ENCODE measurements at places on chromosomes 5 and 9.

GRCh38 chr9:132945186-132946130, 1.0 kb upstream of the TSC1 start:
- no peak for DNase-seq

- no peak for DNase-seq
Measured at GRCh38 chr5:79845448-79846197, 145.4 kb downstream of the MTX3 start.

GRCh38 chr9:138069731-138070456, 192.3 kb downstream of the CACNA1B start:
- DNase-seq: no peak

- DNase-seq: no peak
Measured at GRCh38 chr9:85157772-85158171, 488.2 kb downstream of the NTRK2 start.

- DNase-seq: no peak
Measured at GRCh38 chr5:3508395-3508794, 87.2 kb upstream of the IRX1 start.

GRCh38 chr5:157475432-157475831, 15.4 kb downstream of the NIPAL4 start:
- no peak for DNase-seq

- no peak for DNase-seq
Measured at GRCh38 chr9:16417749-16418148, 452.7 kb downstream of the BNC2 start.

GRCh38 chr5:50715001-50715400, 48.6 kb downstream of the PARP8 start:
- no peak for DNase-seq

- peak; percentile 30 for DNase-seq
Measured at GRCh38 chr9:26975728-26976707, 19.8 kb downstream of the IFT74 start.

DNA sequence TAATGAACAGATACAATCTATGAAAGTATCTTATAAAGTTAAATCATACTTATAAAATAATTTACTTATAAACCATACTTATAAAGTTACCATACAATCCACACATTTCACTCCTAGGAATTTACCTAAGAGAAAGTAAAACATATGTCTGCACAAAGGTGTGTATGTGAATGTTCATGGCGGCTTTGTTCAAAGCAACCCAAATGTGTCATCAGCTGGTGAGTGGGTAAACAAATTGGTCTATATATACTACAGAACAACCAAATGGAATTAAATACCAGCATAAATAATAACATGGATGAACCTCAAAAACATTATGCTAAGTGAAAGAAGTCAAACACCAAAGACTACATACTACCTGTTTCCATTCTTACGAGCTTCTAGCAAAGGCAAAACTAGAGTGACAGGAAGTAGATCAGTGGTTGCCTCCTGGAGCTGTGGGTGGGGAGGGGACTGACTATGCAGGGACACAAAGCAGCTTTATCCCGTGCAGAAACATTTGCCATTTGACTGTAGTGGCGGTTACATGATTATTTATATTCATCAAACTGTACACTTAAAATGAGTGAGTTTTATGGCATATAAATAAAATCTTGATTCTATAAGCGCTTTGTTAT, 10.6 kb downstream of the TRAF1 start:
- peak; percentile 7 for DNase-seq

GRCh38 chr9:106697390-106697749, 165.6 kb upstream of the ZNF462 start:
- no peak for DNase-seq

GRCh38 chr5:119966028-119966427, 336.7 kb downstream of the FAM170A start:
- no peak for DNase-seq

- no peak for DNase-seq
Measured at GRCh38 chr9:126885131-126885641, 24.7 kb downstream of the ZBTB34 start.

GRCh38 chr9:104009826-104010225, 84.3 kb upstream of the SMC2 start:
- DNase-seq: no peak

DNA sequence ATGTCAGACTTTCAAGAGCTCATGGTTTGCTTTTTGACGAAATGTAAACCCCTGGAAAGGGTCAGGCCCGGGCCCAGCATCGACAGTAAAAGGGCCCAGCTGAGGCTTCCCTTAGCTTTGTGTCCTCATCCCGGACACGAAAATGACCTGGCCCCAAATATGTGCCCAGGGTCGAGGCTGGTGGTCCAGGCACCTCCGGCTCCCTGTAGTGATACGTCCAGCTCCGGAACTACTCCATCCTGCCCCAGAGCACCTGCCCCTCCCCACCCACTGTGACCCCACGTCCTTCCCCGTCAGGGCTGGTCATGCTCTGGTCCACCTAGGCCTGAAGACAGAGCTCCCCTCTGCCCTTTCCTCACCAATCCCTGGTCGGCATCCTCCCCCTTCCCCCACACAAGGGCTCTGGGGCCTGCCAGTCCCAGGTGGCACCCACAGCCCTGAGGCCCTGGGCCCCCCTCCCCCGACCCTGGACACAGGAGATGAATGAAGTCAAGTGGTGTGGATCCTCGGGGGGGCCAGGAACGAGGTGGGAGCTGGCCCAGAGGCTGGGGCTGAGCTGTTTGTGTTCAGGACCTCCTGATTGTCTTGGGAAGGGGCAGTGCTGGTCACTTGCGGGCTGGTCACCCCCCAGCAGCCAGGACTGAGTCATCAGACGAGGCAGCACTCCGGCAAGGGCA, 6.2 kb downstream of the OBP2A start:
- no peak for DNase-seq

DNA sequence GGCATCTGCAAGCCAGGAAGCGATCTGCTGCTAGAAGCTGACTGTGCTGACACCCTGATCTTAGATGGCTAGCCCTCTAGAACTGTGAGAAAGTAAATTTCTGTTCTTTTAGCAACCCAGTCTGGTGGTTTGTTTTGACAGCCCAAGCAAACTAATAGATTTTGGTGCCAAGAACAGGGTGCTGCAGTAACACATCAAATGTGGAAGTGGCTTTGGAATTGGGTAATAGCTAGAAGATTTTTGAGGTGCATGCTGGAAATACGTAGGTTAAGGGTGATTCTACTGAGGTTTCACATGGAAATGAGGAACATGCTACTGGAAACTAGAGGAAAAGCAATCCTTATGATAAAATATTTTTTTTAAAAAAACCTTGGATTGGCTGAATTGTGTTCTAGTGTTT, 153.5 kb upstream of the SH3GL2 start:
- no peak for DNase-seq

DNA sequence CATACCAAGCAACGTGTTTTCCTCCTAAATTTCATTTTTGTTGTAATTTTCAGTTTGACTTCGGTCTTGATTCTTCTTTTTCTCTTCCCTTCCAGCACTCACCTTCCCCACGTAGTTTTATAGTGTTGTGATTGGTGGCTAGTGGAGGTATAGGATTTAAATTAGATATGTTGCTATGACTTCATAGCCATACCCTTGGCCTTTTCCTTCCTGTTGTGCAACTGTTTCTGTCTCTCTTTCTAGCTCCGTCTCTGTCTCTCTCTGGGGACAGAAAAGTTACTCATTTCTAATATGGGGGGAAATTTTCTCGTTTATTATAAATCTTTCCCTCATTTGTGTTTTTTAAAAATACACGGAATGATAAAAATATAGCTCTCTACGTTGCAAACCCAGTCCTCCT, 20.6 kb upstream of the C5orf24 start:
- no peak for DNase-seq

DNA sequence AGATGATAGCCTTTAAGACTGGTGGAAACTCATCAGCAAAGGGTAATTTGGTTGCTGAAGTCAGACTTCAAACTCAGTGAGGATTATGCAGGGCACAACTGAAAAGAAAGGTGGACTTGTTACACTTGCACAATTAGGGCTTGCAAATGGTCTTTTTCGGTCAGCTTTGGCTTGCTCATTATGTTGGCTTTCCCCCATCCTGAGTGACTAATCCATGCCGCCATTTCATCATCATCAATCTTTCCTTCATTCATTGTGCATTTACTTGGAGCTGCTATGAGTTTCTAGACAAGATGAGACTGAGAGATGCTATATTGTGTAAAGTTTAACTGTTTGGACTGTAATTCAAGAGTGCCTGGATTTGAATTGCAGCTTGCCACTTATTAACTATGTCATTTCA, 134.8 kb upstream of the PPP1R2B start:
- no peak for DNase-seq

DNA sequence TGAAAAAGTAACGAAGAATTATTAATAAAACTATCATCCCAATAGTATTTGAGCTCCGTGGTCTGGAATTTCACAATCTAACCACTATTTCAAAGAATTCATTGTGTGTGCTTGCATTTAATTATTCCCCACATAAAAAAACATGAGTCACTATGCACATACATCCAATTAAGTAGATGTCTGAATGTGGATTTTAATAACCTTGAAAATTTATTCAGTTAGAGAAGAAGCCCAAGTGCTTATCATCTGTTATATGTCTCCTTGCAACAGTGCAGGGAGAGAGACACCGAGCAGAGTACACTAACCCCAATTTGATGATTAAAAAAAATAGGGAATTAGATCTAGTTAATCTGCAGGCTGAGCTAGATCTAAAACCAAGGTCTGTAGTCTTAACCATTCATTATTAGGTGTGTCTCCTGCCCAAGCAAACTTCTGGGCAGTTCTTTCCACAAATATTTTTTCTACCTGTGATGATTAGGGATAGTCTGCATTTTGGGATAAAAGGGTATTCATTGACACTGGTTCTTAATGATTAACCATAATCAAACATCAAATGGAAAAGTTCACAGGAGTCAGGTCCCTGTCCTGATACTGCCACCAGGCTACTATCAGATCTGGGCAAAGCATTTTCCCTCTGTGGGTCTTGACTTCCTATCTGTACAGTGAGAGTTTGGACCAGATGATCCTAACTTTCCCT, 164.2 kb downstream of the GRIA1 start:
- no peak for DNase-seq

GRCh38 chr9:5231212-5231611, at the start of gene INSL4:
Gene INSL4 (plus strand): TSS chr9:5231419. CDS start chr9:5231524, 105 bp downstream.
- DNase-seq: no peak

GRCh38 chr5:27242258-27242626, 203.9 kb upstream of the CDH9 start:
- DNase-seq: no peak

DNA sequence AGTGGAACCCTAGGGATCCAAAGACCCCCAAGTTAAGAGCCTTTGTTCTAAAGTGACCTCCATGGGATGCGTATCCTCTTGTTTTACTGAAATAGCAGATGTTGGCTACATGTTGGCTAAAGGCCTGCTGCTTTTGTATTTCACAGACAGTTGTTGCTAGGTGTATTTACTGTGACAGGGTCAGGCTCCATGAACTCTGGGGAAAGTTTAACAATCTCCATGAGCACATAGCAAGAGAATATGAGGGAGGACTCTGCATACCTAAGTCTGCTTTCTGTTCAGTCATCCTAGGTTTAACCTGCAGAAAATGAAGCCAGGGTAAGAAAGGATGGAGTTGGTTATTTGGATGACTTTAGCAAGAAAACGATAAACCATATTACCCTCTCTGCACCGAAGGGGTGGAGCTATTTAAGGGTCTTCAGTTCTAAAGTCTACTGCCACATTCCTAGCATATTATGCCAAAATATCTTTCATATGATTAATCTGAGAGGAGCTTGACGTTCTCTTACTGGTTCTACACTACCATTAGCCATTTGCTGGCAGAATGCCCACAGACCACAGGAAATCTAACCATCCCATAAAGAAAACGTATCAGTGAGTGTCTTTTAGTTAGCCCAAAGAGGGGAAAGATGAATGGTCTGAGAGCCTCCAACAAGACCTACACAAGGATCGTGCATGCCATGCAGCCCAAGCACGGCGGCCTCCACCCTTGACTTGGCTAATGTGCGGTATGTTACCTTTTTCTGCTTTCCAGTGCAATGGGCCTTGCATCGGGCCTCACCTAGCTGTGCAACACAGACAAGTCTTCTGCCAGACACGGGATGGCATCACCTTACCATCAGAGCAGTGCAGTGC, 127.8 kb downstream of the SAXO1 start:
- DNase-seq: no peak

GRCh38 chr9:70625078-70625477, 210.6 kb upstream of the KLF9 start:
- DNase-seq: no peak

DNA sequence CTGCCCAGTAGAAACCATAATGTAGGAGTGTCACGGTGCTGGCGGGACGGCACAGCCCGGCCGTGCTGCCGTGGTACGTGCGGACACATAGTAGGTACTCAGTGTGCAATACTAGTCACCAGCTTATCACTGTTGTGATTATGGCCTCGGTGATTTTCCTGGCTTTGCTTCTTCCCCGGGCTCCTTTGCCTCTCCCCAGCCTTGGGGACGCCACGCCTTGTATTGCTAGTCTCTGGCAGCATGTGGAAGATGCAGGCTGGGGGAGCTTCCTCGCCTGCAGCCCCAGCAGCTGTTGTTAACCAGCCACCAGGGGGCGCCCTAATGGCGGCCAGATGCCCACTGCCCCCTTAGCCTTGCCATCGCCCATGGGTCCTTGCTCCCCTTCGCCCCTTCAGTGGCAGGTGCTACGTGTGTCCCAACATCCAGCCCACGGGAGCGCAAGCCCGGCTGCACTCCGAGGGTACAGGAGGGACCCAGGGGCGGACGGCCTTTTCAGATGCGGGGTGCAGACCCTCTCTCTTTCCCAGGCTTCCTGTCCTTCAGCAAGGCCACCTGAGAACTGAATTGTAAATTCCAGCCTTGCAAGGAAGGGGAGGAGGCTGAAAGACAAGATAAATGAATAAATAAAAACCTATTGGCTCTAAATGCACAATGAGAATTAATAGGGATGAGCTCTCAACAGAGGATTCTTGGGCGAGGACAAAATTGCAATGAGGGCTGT, 8.0 kb downstream of the NTNG2 start:
- DNase-seq: no peak

GRCh38 chr5:53241572-53241971, 132.0 kb upstream of the MOCS2 start:
- DNase-seq: no peak
